ENCODE measurements at places on chromosomes 5 and 9.

DNA sequence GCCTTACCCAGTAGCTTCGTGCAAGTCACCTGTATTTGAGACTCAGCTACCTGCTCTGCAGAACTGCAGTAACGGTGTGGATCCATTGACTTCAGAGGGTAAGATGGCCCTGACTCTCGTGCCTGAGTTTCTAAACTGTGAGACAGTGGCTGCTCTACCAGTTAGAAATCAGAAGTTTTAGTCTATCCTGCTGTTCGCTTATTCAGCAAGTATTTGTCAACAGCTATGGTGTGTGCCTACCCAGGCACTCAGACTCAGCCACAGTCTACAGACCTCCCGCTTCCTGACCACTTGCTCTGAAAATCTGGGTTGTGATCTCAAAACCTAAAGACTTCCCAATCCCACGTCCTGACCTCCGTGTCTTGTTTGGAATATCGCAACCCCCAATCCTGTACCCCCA, 13.5 kb downstream of the AQP3 start:
- no peak for DNase-seq

GRCh38 chr5:148811756-148812155, 14.7 kb upstream of the ADRB2 start:
- no peak for DNase-seq

- no peak for DNase-seq
These were observed 121.1 kb upstream of the DMRT1 start for GRCh38 chr9:720239-720881.

- DNase-seq = no peak
These were observed 2267.7 kb upstream of the ACO1 start for GRCh38 chr9:30116673-30117217.

- DNase-seq = no peak
These were observed 259.5 kb downstream of the NTRK2 start for GRCh38 chr9:84929068-84929467.

- DNase-seq = no peak
These were observed 808 bp downstream of the SPOCK1 start for GRCh38 chr5:137498301-137498735.

- DNase-seq = no peak
These were observed 230.9 kb downstream of the PIK3R1 start for GRCh38 chr5:68446487-68446894.

- no peak for DNase-seq
These were observed 74.4 kb downstream of the PDE6A start for GRCh38 chr5:149870232-149870631.

DNA sequence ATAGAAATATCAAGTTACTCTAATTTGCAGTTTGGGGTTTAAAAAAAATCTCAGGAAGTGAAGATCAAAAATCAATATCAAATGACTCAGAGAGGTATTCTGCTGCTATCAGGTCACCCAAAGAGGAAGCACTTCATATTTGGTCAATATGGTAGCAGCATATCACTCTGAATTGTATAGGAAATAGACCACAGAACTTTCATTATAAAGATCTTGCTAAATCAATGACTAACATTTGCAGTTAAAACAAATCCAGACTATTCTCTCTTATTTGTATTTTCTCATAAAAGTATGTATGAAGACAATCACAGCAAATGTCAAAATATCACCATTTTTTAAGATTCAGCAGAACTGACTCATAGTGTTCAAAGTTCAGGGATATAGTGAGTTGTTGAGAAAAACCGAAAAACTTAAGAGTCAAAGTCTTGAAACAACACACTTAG, 105.8 kb upstream of the PCSK1 start:
- no peak for DNase-seq

- no peak for DNase-seq
These were observed 1.4 kb upstream of the LMX1B start for GRCh38 chr9:126612326-126612812.

GRCh38 chr5:169569513-169569912, 14.1 kb upstream of the SPDL1 start:
- no peak for DNase-seq

DNA sequence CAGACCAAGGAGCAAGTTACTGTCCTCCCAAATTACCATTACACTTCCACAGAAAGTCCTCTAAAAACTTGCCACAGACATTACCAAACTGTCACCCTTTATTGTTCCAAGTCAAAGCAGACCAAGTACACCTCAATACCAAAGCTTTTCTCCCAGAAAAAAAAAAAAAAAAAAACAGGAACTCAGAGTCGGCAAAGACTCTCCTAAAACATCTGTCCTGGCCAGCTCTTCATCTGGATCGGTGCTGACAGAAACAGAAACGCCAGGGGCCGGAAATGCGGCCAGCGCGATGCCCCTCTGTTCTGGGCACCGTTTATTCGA, 718 bp downstream of the DEPDC1B start:
- DNase-seq = no peak

- no peak for DNase-seq
These were observed 195.0 kb downstream of the ADAMTSL1 start for GRCh38 chr9:18668944-18669343.

DNA sequence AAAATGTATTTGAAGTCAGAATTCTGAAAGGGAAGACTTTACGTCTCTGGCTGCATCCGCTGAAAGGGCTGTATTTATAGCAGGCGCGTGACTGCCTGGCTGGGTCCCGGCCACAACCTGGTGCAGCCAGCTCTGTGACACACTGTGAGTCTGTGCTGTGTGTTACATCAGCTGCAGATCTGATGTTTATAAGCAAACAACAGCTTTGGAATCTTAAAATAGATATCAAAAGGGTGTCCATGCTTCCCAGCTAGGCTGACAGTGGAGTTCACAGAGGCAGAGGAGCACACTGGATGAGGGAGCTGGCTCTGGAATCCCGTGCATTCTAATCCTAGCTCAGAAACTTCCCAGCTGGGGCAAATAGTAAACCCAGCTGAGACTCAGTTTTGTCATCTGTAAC, 433.4 kb upstream of the BRINP1 start:
- DNase-seq = no peak

DNA sequence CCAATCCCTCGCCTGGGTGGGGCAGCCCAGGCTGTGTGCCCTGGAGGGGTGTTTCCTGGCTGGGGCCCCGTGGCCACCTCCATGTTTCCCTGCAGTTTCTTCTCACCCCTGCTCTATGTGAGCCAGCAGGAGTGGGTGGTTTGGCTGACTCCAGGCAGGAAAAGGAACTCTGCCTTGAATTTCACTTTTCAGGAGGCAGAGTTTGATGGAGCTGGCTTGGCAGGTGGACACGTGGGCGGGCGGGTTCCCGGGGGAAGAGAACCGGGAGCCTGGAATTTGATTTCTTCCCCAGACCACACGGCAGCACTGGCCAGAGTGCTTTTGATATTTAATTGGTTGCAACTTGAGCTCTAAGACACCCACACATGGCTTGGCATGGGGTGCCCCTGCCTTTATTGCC, 119.8 kb upstream of the PANK3 start:
- DNase-seq = no peak

- no peak for DNase-seq
These were observed 825 bp upstream of the TOR4A start for GRCh38 chr9:137276473-137277328.

GRCh38 chr9:35179347-35180280, 17.8 kb downstream of the UNC13B start:
- no peak for DNase-seq

DNA sequence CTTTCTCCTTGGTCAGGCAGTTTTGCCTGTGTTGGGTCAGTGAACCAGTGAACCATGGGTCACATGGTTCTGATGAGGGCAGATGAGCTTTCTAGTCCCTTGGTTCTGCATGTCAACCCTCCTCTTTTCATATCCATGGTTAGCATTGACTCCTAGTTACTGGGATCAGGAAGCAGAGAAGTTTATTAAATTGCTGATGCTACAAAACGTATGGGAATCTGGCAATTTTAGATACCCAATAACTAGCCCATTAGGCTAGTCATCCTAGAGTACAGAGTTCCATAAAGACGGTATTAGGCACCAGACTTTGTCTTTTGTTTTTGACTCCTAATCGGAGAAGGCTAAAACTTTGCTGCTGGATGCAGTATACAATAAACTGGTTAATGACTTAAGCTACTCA, 273.1 kb downstream of the ATPSCKMT start:
- no peak for DNase-seq

DNA sequence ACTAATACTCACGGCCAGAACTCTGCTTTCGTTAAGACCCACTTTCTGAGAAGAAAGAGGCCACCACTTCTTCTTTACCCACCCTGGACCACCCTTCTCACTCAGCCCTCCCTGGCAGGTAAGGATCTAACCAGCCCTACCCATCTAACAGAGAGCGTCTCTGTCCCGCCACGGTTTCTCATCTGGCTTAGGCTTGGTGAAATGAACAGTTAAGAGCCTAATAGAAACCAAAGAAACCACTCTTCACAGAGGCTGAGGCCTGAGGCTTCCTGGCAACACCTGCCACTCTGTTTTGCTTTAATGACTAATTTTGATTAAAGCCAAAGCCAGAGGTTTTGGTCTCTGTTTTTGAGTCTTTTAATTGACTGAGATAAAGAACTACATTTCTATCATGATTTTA, 354.1 kb upstream of the SLC30A5 start:
- DNase-seq = no peak

DNA sequence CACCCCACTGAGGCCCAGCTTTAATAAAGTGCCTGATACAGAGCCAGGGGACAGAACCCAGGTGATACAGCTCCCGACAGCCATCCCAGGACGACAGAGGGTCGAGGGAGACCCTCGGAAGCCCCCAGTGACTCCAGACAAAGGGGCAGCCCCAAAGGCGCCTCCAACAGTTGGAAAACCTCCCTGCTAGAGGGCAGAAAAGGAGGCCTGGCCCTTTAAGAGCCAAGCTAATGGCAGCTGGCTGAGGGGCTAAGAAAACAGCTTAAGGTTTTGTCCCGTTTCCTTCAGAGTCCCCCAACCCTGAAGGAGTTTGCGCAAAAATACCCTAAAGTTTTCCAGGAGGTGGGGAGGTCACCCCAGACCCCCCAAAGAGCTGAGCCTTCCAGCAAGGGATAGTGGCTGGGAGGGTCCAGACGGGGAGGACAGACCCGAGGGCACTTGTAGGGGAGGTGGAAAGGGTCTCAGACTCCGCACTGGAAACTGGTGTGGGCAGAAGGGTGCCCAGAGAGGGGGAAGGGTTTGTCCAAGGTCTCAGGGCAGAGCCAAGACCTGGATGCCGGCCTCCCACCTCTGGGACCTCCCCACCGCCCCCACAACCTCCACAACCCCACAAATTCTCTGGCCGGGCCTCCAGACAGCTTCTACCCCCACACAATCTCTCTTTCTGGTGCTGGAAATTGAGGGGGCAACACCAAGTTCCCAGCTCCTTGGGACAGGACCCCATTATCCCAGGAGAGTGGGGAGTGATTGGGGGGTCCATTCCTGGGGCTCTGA, 8.2 kb upstream of the AK1 start:
- DNase-seq = no peak
